ENCODE measurements at places on chromosomes 11 and 22.

GRCh38 chr11:47466201-47466600 is 17.3 kb upstream of the RAPSN start:
- no peak for DNase-seq

DNA sequence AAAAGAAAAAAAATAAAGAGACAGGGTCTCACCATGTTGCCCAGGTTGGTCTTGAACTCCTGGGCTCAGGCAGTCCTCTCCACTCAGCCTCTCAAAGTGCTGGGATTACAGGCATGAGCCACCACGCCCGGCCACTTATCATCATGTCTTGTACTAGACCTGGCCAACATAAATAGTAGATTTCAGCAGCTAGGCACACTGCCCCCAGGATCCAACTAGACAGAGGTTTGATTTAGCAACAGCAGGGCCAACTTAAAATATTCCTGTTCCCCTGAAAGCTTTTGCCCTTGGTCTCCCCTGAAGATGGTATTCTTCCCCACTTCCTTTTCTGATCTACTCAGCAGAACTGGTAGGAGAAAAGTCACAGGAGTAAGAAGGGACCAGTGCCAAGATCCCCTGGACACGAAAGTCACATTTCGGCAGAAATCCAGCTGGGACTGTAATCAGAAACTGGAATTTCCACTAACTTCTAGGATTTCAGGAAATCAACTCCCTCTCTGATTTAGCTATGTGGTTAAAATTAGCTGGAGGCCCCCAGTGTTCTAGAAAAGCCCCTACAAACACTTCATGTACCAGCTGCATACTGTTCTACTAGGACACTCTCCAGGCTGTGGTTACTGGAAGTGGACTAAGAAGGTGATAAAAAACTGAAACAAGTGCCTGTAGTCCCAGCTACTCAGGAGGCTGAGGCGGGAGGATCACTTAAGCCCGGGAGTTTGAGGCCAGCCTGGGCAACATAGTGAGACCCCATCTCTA is 8.9 kb upstream of the PPP2R1B start:
- no peak for DNase-seq

DNA sequence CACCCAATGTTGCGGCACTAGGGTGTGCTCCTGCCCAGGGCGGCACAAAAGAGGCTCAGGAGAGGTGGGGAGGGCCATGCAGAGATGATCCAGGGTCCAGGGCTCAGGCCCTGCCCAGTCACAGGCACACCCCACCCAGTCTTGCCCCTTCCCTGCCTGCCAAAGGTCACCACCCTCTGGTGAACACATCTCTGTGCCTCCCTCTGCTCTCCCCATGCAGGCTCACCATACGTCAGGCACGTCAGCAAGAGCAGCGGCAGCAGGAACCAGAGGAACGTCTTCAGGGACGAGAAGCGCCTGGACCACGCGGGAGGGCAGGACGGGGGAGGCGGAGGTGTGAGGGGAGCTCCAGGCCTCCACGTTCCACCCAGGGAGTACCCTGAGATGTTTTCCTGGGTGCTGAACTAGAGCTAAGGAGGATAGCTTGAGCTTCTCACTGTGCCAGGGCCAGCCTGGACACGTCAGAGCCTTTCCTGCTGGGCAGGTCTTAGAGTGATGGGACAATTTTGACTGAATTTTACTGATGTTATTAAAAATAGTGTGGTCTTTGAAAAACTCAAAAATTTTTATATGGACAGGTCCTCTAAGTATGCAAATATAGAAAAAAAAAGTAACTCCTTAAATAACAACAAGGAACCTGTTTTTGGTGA is 7.2 kb downstream of the SUN2 start:
- no peak for DNase-seq

DNA sequence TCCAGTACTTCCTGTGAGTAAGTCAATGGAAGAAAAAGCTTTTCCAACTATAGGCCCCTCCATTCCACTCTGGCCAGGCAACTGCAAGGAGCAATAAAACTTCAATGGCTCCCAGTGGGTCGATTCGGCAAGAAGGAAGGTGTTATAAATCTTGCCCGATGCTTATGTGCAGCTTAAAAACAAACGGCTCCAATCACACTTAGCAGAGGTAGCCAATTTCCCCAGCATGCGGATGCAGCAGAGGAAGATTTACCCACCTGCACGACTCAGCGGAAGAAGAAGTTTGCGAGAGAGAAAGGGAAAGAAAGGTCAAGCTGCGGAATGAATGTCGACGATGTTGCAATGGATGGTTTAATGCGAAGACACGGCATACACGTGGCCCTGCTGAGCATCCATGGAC is 141.5 kb downstream of the OPCML start:
- no peak for DNase-seq

DNA sequence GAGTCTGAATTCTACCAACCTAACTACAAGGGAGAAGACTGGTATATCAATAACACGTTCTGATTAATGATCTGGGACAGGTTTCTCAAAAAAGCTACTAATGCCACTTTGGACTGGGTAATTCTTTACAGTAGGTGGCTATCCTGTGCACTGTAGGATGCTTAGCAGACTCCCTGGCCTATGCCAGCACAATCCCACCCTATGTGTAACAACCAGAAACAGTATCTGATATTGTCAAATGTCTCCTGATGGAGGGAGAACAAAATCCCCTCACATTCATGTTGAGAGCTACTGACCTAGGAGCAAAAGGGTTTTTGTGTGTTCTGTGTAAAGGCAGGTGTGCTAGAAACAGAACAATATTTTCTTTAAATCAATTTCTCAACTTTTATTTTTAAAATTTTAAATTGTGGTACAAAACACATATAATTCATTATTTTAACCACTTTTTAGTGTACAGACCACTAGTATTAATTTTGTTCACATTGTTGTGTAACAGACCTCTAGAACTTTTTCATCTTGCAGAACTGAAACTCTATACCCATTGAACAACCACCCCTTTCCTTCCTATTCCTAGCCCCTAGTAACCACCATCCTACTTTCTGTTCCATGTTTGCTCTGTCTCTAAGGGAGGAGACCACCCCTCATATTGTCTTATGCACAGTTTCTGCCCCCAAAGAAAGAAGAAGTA is 2.1 kb upstream of the MS4A6A start:
- peak; percentile 58 for DNase-seq

Data from Ammon's horn (tissue), 1 donor.